ENCODE measurements at places on chromosomes 2 and 18.

DNA sequence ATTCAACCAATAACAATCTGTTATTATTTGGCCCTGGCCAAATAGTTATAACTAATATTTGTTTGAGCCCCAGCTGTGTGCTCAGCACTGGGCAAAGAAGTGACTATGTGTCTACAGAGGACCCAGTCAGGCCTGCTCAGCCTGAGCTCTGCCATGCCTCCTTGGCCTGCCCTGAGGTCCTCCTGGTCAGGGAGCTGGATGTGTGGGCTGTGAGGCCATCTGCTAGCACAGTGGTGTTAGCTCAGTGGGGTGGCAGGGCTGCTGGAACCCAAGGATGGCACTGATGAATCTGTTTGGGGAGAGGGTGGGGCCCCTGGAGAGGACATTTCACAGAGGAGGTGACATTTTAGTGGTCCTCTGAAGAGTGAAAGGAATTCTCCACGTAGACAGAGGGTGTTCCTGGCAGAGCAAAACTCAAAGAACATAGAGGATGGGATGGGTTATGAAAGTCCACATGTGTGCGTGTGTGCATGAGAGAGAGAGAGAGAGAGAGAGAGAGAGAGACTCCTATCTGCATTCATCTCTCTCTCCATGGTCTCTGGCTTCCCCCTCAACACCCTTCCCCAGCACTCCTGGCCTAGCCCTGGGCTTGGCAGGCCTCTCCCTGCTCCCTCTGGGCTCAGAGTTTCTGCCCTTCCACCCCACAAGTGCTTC lies 21.2 kb upstream of the ATOH8 start:
- no peak for DNase-seq

- no peak for DNase-seq
Measured at GRCh38 chr2:165109915-165110314, 93.9 kb downstream of the SCN3A start.

DNA sequence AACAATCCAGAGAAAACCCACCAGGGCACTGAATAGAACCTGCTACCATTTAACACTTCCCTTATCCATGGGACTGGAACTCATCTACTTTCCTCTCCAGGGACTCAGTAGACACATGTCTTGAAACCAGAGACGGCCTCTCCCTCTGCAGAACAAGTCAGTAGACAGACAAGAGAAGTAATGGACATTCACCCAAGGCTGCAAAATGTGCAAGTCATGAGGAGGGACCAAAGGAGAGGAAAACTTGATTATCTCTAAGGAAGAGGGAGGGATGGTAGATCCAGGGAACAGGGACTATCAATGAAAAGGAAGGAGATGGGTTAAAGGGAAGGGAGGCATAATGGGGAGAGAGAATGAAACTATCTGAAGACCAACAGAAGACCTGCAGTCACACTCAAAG lies 5.3 kb upstream of the TTC39C start:
- DNase-seq = no peak

- DNase-seq = no peak
Measured at GRCh38 chr2:95054016-95054415, 28.5 kb downstream of the MAL start.

DNA sequence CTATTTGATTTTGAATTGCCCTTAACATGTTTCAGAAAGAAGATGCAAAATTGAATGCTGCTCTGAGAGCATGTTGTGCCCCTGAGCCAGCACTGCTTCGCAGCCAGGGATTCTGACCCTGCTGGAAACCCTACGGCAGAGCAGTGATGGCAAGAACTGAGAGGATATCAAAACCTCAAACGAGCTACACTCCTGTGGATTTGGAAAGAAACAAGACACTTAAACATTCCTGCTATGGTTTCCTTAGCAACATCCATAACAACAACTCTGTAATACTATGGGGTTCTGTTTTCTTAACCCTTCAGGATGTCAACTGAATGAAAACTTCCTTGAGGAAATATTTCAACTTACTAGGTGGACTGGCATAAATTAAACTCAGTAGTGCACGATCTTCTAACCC lies 649.1 kb downstream of the NYAP2 start:
- peak; percentile 48 for DNase-seq

- no peak for DNase-seq
Measured at GRCh38 chr2:106956416-106956815, 70.4 kb upstream of the ST6GAL2 start.

DNA sequence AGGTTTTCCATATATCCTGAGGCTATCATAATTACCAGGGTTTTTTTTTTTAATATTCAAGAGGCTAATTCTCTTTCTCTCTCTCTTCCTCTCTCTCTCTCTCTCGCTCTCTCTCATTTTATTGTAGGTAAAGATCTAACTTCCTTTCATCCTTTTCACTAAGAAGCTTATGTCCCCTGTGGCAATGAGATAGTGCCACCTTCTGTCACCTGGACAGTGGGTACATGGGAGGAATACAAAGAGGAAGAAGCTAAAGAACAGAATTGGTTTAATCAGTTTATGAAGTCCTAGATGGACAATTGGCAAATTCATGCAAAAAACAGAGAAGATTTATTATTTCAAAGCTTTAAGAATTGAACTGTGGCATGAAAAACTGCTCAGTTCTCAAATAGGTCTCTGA lies 1582.3 kb upstream of the TMEFF2 start:
- no peak for DNase-seq

DNA sequence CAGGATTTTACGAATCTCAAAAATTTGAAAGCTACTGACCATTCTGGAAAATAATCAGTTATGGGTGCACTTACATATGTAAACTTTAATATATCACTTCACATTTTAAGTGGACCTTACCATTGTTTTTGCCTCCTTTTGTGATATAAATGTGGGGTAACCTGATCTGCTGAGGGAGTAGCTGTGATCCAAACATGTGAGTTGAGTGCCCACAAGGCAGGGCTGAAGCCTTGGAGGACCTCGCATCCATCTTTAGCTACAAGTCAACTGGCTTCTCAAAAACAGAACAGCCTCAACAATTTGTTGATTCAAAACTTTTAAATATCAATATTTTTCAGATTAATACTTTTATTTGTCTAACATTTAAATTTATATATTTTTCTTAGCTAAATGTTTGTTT lies 178.2 kb downstream of the PLCL1 start:
- no peak for DNase-seq

GRCh38 chr2:241103176-241103595 lies 1.1 kb upstream of the MTERF4 start:
- DNase-seq = no peak

GRCh38 chr2:40457366-40457765 lies 5.5 kb upstream of the SLC8A1 start:
- no peak for DNase-seq

GRCh38 chr2:231425291-231425810 lies 29.8 kb downstream of the B3GNT7 start:
- DNase-seq = no peak

DNA sequence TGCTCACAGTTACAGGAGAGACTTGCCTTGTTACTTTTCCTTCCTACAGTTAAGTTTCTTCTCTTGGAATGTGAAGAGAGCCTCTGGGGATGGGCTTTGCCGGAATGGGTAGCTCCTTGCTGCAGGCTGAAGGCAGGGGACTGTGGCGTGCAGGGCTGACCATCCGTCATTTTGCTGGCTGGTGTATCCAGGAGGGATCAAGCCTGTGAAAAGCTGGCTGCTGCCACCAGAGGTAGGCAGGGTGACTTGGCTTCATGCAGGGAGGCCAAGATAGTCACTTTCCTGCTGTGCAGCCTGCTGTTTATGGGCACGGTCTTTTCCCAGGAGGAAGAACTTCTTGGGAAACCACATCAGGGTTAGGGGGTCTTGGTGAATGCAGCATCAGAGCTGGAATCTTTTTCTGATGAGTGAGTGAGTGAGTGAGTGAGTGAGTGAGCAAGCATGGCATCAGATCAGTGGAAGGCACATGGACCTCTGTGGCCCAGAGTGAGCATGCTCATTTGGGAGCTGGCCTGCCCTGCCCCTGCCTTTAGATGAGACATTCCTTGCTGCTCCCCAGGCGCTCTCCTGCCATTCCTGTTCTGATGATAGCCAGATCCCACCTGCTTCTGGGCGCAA lies 33.0 kb downstream of the FHOD3 start:
- DNase-seq = no peak

GRCh38 chr2:189515264-189515663 lies 65.3 kb downstream of the SLC40A1 start:
- no peak for DNase-seq

All from right forelimb (tissue), 1 donor.